Activated naive CD4-positive, alpha-beta T cell treated with anti-CD3 and anti-CD28 coated beads for 36 hours (primary cell): ENCODE measurements at places on chromosomes 5 and 9. TPM values are rescaled to one million over a fixed set of nuclear protein-coding genes. Genes with fewer than 3 reads are reported as not detected.

- DNase-seq = no peak
Observed at GRCh38 chr5:65103756-65104440, 335.2 kb downstream of the CWC27 start.

CKS2 gene
- 292 TPM for total RNA-seq

DNA sequence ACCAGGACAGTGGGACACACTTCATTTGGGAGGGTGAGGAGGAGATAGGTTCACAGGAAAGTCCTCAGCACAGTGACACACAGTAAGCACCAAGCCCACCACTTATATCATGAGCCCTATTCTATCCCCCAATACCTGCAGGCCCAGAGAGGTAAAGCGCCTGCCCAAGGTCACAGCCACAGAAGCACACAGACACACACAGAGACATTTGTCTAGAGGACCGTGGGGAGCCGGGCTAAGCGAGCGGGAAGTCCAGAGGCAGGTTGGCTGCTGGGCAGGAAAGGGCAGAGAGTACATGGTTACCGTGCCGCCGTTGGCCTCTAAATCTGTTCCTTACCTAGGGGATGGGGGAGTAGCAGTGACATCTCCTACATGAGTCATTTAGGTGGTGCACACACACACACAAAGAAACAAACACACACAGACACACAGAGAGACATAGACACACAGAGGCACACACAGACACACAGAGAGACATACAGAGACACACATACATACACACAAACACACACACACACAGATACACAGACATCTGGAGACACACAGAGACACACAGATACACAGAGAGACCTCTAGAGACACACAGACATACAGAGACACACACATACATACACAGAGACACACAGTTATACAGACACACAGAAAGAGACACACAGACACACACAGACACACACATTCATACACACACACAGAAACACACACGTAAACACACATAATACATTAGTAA lies 15.9 kb upstream of the DUSP1 start:
- no peak for DNase-seq

FABP6 gene
- not detected for total RNA-seq

DNA sequence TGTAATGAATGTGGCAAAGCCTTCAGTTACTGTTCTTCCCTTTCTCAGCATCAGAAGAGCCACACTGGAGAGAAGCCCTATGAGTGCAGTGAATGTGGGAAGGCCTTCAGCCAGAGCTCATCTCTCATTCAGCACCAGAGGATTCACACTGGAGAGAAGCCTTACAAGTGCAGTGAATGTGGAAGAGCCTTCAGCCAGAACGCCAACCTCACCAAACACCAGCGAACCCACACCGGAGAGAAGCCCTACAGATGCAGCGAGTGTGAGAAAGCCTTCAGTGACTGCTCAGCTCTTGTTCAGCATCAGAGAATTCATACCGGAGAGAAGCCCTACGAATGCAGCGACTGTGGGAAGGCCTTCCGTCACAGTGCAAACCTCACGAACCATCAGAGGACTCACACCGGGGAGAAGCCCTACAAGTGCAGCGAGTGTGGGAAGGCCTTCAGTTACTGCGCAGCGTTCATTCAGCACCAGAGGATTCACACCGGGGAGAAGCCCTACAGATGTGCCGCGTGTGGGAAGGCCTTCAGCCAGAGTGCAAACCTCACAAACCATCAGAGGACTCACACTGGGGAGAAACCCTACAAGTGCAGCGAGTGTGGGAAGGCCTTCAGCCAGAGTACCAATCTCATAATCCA lies 6.8 kb downstream of the RPL12 start:
- no peak for DNase-seq

GRCh38 chr9:1453636-1454035 lies 403.5 kb downstream of the DMRT2 start:
- DNase-seq = no peak

- no peak for DNase-seq
Observed at GRCh38 chr9:136235709-136236455, 9.7 kb downstream of the QSOX2 start.

GRCh38 chr5:80319702-80320101 lies at the start of gene SPZ1:
SPZ1 (plus strand) TSS chr5:80320002; CDS start chr5:80320216, 214 bp downstream.
- no peak for DNase-seq

C8G gene
- total RNA-seq = 0.83 TPM

- DNase-seq = no peak
Observed at GRCh38 chr5:115510145-115510645, 34.4 kb downstream of the FEM1C start.

SPATA31C1 gene
- not detected for total RNA-seq

BNC2 gene
- total RNA-seq = not detected

IARS1 gene
- 272 TPM for total RNA-seq

CYLC2 gene
- not detected for total RNA-seq

CXXC5 gene
- total RNA-seq = 1.2 TPM

GRCh38 chr5:22242532-22242931 lies 610.6 kb downstream of the CDH12 start:
- no peak for DNase-seq

GRCh38 chr9:109481856-109482255 lies 16.3 kb downstream of the PTPN3 start:
- peak; percentile 10 for DNase-seq

DNA sequence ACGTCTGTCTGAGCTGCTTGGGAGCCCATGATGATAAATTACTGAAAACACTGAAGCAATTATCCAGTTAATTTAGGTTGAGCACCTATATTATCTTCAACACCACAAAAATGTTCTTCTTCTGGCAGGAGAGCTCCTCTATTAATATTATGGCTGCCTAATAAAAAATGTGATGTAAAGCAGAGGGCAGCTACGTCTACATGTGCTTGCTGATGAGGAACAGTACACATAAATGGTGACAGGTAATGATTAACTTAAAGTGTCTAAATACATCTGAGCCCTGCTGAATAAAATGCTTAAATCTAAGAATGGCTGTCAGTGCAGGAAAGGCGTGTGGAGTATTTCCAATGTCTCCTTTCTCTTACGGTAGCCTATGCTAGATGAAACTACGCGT lies 131.3 kb upstream of the NR3C1 start:
- no peak for DNase-seq

DNA sequence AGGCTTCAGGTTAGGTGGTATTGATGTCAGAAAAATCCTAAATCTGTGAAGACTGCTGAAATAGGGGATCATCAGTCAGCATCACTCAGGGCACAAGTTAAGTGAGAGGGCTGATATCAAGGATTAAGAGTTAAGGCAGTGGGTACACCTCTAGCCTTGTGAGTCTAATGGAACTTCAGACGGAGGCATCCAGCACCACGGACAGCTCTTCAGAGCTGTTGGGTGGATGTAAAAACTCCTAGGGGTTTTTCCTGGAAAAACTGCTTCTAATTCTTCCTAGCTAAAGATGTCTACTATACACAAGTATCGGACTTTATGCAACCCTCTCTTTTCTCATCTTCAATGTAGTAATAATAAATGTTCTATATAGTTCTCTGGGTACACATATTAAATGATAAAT lies 165.9 kb downstream of the SH3GL2 start:
- no peak for DNase-seq

PRDM9 gene
- total RNA-seq = not detected

DNA sequence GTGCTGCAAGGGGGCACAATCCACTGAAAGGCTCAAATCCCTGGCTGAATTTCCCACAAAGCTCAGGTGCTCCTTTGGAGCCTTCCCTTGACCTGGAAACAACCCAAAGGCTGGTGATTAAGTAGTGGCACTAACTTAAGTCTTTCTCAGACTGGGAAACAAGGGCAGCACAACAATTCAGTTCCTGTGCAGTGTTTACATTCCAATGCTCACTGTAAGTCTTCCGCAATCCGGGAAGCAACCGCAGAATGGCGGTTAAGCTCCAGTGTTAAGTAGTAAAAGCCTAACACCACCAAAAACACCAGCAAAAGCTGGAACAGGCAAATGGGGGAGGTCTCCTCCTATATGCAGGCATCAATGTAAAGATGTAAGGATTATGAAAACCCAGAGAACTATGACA lies 117.2 kb downstream of the TRPM3 start:
- DNase-seq = no peak

- no peak for DNase-seq
Observed at GRCh38 chr5:95746722-95747679, 15.9 kb downstream of the RHOBTB3 start.

WDR31 gene
- total RNA-seq = 0.81 TPM

DNA sequence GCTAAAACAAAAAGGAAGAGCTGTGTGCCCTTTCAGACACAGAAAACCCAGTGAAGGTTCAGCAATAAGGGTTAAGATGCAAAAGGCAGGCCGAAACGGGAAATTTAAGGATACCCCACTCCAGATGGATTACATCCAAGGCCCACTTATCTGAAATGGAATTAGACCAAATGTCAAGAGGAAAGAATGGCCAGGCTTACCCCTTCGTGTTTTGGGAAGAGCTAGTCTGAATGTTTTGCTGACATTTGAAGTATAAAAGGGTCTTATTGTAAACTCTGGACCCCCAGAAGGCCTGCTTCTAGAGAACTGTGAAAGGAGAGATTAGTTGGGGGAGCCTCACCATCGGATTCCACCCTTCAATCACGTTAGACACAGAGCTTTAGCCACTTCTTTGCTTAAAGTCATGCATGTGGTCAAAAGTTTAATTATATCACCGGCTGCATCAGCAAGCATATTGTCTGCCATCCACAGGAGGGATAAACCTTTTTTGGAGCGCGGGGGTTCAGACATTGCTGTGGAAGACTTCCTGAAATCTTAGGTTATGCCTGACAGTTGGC lies 93.3 kb downstream of the EFNA5 start:
- no peak for DNase-seq
